ENCODE measurements at places on chromosomes 11 and 22.

DNA sequence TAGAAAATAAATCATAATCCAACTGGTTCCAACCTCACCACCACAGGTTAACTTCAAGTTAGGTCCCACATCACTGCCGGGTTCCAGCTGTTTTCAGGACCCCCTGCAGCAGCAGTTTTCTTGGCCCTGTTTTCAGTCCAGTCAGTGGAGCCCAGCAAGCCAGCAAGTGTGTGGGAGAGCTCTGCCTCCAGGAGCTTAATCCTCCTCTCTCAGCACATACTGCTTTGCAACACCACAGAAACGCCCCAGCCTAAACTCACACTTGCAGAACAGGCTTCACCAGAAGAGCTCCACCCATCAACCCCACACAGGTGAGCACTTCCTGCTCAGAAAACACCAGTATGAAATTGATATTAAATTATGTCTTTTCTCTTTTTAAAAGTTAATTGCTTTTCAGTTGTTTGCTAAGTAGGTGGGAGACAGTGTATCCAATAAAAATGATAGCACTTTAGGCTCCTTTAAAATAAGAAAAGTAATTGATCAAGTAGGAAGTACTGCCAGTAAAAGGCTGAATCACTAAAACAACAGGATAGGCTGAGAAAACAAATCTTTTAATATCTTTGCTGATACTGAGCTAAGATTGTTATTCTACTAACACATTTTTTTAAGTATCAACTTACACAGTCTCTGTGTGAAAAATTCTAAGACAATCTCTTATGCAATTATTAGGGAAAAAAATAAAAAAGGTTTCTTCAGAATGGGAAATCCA is 81.5 kb upstream of the TP53AIP1 start:
- peak; percentile 81 for DNase-seq

DNA sequence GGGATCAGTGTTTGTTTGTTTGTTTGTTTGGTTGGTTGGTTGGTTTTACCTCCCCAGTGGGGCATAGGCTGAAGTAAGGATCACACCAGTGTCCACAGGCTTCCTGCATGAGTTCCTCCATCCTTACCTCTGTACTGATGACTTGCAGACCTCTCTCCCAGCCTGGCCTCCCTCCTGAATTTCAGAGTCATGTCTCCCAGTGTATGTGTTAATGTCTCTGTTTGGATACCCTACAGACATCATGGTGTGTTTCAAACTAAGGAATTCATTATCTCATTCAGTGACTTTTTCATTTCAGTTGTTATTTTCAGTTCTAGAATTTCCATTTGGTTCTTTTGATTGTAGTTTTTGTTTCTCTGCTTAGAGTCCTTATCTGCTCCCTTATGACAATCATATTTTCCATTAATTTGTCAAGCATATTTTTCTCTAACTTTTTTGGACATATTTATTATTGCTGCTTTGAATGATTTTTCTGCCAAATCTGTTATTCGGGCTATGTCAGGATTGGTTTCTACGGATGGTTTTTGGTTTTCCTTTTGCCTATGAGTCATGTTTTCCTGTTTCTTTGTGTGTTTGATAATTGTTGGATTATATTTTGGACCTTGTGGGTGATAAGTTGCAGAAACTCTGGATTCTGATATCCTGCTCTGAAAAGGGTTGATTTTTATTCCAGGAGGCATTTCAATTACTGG is 23.6 kb downstream of the MYEOV start:
- DNase-seq: no peak

GRCh38 chr11:129643031-129643721 is 172.5 kb upstream of the TMEM45B start:
- DNase-seq: no peak

DNA sequence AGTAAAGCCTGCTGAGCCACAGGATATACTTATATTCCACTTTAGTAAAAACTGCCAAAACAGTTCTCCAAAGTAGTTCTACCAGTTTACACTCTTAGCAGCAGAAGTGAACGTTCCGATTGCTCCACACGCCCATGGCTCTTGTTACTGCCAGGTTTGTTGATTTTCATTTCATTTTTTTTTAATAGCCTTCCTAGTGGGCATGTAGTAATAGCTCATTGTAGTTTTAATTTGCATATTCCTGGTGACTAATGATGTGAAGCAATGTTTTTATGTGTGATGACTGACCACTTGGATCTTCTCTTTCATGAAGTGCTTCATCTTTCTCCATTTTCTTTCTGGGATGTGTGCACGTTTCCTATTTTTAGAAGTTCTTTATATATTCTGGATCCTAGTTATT is 4.8 kb upstream of the C11orf97 start:
- DNase-seq: no peak

DNA sequence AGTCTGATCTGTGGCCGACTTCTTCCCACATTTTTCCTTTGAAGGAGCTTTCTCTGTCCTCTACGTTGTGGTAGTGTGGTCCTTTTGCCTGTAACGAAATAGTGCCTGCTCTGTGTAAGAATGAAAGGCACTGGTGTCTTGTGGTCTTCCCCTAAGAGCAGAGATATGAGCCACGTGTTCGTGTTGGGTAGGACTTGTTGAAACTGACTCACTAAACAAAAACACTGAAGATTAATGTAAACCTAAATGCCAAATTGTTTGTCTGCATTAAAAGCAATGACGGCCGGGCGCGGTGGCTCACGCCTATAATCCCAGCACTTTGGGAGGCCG is 10.1 kb upstream of the RPS3 start:
- no peak for DNase-seq

GRCh38 chr22:43481568-43482317 is 69.9 kb downstream of the MPPED1 start:
- DNase-seq: peak; percentile 15

- DNase-seq: no peak
Observed at GRCh38 chr22:44574057-44574639, 76.1 kb upstream of the RTL6 start.

GRCh38 chr11:59943997-59944714 is 5.9 kb downstream of the OOSP1 start:
- peak; percentile 39 for DNase-seq

GRCh38 chr11:66328031-66328301 is 8.3 kb downstream of the RIN1 start:
- no peak for DNase-seq

GRCh38 chr11:129374081-129374992 is 1.3 kb upstream of the BARX2 start:
- DNase-seq: peak; percentile 52

DNA sequence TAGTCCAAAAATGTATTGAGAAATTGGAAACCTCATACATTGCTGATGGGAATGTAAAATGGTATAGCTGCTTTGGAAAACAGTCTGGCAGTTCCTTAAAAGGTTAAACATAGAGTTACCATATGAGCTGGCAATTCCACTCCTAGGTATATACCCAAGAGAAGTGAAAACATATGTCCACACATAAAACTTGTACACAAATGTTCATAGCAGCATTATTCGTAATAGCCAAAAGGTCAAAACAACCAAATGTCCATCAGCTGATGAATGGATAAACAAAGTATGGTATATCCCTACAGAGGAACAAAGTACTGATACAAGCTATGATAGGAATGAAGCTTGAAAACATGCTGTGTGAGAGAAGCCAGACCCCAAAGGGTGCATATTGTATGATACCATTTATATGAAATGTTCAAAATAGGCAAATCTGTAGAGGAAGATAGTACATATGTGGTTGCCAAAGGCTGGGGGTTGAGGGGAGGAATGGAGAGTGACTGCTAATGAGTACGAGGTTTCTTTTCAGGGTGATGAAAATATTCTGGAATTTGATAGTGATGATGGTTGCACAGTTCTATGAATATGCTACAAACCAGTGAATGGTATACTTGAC is 85.8 kb downstream of the ZBTB16 start:
- no peak for DNase-seq

DNA sequence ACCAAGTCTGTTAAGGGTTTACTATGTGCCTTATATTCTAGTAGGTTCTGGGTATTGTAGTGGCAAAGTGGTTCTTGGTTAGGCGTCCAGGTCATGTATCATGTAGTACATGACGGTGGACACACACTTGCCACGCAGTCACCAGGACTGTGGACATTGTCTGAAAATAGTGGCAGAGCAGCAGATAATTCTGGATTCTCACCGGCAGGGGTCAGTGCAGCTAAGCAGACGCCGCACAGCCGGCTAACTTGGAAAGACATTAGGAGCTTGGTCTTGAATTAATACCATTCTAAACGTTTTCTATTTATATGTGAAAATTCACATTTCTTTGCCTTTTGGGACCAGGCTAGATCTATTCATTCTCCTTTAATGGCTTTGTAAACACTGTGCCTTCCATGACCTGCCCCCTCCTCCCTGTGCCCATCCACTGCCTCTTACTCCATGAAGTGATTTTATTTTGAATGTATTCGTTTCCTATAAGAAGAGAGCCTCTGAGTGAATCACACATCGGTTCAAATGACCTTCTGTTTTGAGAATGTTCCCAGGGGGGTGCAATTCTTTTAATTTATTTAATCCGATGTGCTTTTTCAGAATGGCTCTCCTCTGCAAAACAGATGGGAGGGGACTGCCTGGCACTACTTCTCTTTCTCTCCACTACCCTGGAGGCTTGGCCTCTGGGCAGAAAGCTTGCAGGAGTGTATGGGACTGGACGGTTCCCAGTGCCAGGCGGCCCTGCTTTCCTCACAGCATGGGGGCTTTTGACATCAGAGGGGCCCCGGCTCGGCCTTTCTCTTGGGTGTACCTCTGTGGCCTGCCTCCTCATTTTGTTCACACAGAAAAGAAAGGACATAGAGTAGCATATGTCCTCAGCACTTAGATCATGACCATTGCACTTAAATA is 378.0 kb downstream of the NTM start:
- DNase-seq: peak; percentile 66

- DNase-seq: no peak
Observed at GRCh38 chr11:62601122-62601371, 618 bp downstream of the MTA2 start.

- no peak for DNase-seq
Observed at GRCh38 chr11:124876818-124877630, 11.8 kb downstream of the ROBO3 start.

DNA sequence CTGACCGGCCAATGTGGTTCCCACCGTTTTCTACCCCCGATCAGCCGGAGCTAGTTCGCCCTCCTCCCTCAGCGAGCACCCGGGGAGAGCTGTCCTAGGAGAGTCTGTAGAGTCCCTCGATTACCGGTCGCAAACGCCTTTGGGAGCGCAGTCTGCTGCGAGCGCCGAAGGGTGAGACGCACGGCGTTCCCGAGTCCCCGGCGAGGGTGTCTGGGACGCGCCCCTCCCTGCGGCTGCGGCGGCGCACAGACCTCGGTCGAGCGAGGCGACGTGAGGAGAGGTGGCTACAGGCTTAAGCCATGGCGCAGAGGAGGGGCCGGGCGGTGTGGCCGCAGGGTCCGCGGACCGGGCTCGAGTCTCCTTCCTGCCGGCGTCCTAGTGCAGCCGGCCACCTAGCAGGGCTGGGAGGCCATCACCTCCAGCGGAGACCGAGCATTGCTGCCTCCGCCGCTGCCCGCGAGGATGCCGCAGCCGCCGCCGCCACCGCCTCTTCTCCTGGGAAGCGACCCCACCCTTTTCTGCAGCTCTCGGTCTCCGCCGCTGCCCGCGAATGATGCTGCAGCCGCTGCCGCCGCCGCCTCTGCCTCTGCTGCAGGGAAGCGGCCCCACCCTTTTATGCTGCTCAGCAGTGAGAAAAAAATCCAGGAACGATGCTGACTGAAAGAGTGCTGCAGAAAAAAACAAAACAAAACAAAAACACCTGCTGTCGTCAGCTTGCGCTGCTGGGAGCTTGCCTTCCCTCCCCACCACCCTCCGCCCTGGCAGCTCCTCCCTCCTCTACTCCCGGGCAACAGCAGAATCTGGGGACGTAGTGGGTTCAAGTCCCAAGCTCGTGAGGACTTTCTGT is at the start of gene MAP6:
TSS of gene MAP6 (minus strand) at position 588 of the 847 bp plus-strand sequence. CDS start 669 bp downstream, outside the sequence.
- DNase-seq: peak; percentile 66

DNA sequence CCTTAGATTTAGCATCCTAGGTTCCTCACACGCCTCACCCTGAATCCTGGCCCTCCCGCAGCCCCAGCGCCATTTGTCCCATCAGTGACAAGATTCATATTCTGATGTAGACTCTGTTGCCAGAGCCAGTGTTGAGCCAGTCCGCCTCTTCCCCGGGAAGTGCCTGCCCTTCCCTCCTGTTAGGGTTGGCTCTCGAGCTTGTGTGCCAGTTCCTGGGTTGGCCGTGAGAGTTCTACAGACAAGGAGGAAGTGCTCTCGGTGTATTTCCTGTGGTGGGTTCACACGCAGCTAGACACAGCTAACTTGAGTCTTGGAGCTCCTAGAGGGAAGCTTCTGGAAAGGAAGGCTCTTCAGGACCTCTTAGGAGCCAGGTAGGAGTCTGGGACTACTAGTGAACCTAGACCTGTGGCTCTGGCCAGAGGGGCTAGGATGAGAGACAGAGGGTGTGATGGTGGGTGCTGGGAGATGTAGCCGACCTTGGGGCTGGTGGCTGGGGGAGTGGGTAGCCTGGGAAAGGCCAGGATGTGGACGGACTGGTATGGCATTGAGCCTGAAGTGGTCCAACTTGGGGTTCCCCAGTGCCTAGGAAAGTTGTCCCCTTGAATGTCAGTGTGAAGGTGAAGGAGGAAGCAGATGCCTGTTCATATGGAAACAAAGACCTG is at the start of gene IL18BP:
TSS of gene IL18BP (plus strand) at position 261 of the 662 bp plus-strand sequence. CDS start 1,076 bp downstream, outside the sequence.
- DNase-seq: no peak

DNA sequence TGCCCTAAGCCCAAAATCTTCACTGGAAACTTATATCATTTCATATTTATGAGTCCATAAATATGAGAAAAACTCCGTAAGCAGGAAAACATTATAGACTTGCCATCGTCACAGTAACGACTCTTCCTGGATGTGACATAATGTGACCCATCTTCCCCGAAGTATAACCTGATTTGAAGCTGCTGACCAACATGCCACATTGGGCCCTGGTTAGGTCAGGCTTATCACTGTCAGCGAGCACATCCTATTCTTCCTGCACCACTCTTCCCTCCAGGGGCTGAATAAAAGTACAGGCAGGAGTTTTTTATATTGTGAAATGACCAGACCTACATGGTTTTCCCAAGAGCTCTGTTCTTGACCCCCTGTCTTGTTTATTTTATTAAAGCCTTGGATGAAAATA is 12.1 kb upstream of the BLID start:
- DNase-seq: no peak

GRCh38 chr11:63673579-63673978 is 2.4 kb upstream of the ATL3 start:
- DNase-seq: no peak

GRCh38 chr11:107770551-107770951 is 58.7 kb upstream of the SLN start:
- DNase-seq: no peak

DNA sequence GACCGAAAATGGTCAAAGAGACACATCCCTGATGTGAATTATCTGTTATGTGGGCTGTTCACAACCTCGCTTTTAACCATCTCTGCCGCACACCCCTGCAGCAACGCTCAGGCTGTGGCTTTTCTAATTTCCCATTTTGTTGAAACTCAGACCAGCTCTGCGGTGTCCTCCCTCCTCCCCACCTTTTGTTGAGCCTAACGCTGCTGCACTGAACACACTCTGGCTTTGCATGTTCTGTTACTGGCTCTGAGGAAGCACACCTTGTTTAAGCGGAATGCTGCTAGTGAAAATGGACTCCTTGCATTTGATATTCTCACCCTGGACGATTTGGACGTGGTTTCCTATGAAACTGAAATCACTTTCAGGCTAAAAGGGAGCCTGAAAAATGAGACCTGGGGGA is 198.5 kb upstream of the MTNR1B start:
- no peak for DNase-seq

Data from ELF-1 (cell line).